ENCODE measurements at places on chromosomes 5 and 9.

GRCh38 chr9:15239816-15240215 is 67.2 kb downstream of the TTC39B start:
- no peak for DNase-seq

DNA sequence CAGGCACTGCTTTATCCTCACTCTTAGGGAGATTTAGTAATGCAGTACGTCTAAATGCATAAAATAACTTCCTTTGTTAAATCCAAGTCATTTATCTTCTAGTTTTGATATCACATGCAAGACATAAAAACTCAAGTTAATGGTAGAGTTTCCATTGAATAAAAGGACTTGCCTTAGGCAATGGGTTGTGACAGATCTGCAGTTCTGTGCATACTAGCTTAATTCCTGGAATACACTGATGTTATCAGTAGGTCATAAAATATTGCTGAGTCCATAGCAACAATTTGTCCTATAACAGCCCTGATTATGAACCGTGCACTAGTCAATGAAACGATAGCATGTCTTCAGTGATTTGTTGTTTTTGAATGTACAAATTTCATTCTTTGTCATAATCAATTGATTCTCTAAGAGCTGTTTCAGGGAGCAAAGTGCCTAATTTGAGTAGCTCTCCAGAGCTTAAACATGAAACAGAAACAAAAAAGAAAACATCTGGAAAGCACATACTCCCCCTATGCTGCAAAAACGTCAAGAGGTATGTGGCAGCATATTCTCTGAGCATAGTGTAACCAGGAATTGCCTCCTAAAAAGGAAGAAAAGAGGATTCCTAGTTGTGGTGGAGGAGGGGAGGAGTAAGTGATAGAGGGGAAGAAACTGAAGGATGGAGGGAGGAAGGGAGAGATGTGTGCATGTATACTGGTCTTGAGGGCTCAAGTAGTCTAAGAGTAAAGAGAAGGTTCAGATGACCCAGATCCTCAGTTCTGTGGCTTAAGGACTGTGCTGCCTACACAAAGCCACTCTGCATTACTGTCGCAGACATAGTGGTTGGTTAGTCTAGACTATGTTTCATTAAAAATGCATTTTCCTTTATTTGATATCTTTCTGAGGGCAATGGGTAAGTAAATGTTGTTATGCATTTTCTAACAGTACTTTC is 589.2 kb downstream of the PRR16 start:
- DNase-seq = no peak

GRCh38 chr5:122745597-122745996 is 29.3 kb upstream of the SNX2 start:
- DNase-seq = no peak

DNA sequence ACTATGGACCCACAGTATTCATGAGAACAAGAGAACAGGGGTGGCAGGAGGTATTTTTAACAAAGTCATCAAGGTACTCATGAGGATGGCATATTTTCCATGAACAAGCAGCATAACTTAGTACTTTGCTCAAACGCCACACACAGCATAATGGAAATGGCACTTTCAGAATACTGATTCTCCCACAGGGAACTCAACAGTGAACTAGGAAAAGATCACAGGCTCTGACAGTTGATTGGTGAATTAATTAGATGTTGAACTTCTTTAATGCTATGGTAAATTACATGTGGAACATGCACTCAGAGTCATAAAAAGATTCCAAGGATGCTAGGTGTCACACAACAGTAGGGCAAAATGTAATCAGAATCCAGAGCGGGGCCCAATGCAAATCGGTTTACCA is 1088.6 kb upstream of the C9orf72 start:
- DNase-seq = no peak

DNA sequence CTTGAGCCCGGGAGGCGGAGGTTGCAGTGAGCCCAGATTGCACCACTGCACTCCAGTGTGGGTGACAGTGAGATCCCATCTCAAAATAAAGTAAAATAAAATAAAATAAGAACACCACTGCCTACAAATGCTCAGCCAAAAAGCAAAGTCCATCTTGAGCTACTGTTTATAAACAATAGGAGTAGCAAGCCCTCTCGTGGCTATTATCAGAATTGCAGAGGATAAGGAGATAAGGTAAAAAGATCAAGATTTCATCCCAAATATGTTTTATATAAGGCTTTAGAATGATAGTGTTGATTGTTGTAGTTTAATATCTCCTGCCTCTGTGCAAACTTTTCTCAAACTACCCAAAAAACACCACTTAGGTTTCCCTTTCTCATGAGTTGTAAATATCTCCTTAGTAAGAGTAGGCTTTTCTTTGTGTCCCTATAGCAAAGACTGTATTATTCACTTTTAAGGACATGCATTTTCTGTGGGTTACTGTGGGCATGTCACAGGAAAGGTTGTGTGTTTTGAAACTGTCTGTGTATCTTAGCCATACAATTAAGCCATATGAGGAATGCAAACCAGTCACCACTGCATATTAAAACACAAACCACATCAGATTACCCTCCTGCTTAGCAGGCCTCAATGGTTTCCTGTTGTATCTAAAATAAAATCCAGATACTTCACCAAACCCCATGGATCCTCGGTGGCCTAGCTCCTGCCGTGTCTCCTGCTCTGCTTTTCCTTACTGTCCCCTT is 31.8 kb upstream of the CKS2 start:
- DNase-seq = peak; percentile 73

- no peak for DNase-seq
These were observed 8.7 kb downstream of the CCNJL start for GRCh38 chr5:160303690-160304089.

DNA sequence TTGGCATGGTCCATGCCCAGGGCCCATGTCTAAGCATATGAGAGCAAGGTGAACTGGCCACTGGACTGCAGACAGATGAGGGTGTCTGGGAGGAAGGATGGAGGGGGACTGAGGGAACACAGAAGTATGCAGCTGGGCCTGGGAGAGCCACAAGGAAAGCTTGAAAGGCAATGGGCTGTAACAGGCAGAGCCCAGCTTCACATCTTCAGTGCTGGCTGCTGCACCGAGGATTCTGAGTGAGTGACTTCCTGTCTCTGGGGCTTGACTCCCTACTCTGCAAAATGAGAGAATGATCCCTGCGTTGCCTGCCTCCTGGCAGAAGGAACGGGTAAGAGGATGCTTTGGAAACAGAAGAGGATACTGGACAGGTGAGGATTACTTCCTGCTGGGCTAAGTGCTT is 29.0 kb downstream of the COL15A1 start:
- no peak for DNase-seq

DNA sequence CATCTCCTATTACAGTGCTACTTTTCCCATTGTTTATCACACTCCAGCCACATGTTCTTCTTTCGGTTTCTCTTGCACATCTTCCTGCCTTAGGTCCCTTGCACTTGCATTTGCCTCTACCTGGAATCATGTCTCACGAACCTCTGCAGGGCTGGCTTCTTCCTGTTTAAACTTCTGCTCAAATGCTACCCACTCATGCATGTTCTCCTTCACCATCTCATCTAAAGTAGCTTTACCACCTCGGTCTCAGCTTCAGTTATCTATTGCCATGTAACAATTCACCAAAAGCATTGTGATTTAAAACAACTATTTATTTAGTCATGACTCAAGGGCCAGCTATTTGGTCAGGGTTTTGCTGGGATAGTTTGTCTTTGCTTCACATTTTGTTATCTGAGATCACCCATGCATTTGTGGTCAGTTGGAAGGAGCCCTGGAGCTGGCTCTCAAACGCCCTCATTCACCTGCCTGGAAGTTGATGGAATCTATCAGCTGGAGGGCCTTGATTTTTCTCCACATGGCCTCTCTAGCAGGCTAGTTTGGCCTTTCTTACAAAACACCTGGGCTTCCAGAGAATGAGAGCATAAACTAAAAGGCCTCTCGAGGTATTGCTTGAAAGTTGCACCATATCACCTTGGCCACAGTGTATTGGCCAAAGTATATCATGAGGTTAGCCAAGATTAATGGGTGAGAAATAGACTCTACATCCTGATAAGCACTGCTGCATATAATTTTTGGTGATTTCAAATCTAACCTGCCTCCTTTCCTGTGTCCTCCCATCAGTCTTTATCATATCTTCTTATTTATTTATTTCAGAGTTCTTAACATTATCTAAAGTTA is 21.4 kb downstream of the SPINK1 start:
- no peak for DNase-seq

GRCh38 chr9:35689542-35690293 is at the start of gene TPM2:
Gene TPM2 (minus strand): TSS chr9:35689925. CDS start chr9:35689817, 108 bp downstream.
- DNase-seq = peak; percentile 32

DNA sequence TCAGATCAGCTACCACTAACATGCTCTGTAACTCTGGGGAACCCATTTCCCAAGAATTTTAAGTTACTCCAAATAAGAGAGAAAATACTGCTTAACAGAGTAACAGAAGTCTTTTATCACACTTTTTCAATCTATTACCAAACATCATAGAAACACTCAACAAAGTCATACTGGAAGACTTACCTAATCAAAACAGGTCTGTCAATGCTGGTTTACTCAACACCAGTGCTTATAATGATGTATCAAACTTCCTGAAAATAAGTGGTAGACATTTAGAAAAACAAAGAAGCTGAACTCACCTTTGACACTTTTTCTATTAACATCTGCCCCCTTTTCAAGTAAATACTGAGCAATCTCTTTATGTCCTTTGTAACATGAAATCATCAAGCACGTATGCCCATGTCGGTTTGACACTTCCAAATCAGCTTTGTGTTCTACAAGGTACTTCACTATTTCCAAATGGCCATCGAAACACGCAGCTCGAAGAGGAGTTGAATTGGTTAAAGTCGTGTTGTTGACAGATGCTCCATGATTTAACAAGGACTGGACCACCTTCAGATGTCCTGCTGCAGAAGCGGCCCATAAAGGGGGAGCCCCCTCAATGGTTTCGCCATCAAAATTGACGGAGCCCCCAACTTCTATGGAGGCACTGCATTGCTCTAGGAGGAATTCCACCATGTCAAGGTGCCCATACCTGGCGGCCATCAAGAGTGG is 1.8 kb downstream of the FEM1C start:
- DNase-seq = peak; percentile 35

- peak; percentile 69 for DNase-seq
These were observed 49.2 kb downstream of the ANXA1 start for GRCh38 chr9:73200694-73201452.

DNA sequence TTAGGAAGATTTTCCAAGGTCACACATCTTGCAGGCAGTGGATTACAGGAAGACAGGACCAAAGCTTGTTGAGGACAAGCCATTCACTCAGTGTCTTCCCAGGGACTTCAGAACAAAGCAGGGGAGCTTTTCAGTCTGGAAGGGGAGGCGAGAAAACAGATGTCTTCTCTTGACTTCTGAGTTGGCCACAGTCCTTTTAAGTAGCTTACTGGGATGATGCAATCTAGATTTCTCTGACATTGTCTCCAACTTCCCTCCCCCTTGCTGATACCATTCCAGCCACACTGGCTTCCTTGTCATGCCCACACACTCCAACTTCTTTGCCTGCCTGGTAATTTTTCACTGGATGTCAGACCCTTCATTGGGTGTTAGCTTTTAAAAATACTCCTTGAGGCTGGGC is 174.2 kb upstream of the TBC1D2 start:
- DNase-seq = no peak

- DNase-seq = no peak
These were observed 40.4 kb upstream of the PTCH1 start for GRCh38 chr9:95557142-95557541.

DNA sequence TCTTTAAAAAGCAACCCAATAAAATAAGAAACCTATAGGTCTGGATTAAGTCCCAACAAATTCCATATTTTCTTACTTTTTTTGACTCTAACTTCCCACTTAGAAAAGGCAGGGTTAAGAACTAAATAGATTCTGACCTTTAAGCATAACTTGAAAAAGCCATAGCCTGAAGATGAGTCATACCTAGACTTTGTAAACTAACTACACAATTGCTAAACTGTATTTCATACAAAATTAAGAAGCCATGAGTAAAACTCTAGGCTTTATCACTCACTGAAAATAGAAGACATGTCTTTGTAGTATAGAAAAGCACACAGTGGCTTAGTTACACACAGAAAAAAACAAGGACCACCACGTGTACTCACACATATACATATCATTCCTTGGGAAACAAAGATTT is 51.5 kb downstream of the MLLT3 start:
- DNase-seq = peak; percentile 9

GRCh38 chr5:26948921-26949320 is 89.5 kb downstream of the CDH9 start:
- DNase-seq = no peak

DNA sequence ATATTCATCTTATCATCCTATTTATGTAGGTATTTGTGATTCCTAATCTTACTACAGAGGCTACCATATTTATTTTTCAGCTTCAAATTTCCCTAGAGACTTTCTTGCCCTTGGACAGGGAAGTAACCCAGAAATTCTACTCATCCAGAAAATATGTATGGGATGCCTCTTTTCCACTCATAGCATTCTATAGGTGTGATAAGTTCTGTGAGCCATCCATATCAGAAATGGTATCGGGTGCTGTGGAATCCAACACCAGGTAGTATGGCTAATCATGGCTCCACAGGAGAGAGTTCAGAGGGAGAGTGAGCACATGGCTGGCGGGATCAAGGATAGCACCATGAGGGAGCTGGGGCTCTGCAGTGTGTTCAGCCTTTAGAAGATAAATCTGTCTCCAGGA is 349.3 kb upstream of the ACTBL2 start:
- no peak for DNase-seq

- no peak for DNase-seq
These were observed 110.3 kb upstream of the IQGAP2 start for GRCh38 chr5:76292620-76293322.

- no peak for DNase-seq
These were observed 65.5 kb downstream of the INSYN2B start for GRCh38 chr5:169914766-169915165.

DNA sequence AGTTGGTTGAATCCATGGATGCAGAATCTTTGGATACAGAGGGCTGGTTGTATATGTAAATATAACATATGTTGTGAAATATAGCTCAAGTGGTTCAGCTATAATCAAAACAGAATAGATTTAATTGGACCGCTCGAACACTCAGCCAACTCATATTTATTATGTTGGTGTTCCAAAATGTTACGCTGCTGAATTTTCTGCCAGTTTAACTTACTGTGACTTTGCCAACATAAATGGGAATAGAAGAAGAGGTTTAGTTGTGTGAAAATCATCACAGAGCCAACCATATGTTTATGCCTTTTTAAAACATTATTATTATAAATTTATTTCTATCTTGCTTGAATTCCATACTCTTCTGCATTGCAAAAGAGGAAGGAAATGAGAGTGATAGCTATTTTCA is 178.2 kb upstream of the FBXL7 start:
- no peak for DNase-seq

- no peak for DNase-seq
These were observed 198.5 kb downstream of the SPOCK1 start for GRCh38 chr5:137300411-137301240.

- DNase-seq = no peak
These were observed 15.2 kb downstream of the NANS start for GRCh38 chr9:98071737-98072136.

DNA sequence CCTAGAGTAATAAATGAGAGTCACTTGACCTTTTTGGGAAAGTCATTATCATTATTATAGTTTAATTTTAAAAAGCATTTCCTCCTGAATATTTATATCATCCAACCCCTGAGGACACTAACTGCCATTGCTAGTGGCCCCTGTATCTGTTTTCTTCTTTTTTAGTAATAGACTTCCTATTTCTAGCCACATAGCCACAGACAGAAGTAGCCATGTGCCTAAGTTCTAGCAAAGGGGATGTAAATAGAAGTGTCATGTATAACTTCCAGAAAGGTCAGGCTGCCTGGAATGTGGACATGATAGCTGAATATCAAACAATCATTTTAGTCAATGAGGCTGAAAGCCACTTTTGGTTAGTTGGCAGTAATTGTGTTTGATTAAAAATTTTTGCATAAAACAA is 37.5 kb upstream of the IQGAP2 start:
- no peak for DNase-seq
